ENCODE measurements at places on chromosomes 7 and 10. TPM values are rescaled to one million over a fixed set of nuclear protein-coding genes. Genes with fewer than 3 reads are reported as not detected.

MDFIC gene
- 116 TPM for total RNA-seq

GIMAP4 gene
- total RNA-seq: 354 TPM

DPCD gene
- total RNA-seq: 2.9 TPM

PRKCQ gene
- total RNA-seq: 66.1 TPM

INHBA gene
- total RNA-seq: 0.12 TPM

DMBT1 gene
- not detected for total RNA-seq

ADAM22 gene
- 2.2 TPM for total RNA-seq

KIF11 gene
- 62.1 TPM for total RNA-seq

STOX1 gene
- 0.86 TPM for total RNA-seq

PRLHR gene
- not detected for total RNA-seq

PKD2L1 gene
- 0.23 TPM for total RNA-seq

AS3MT gene
- total RNA-seq: 0.58 TPM

HECW1 gene
- total RNA-seq: not detected

BTBD16 gene
- total RNA-seq: not detected

LEP gene
- total RNA-seq: not detected

SEMA3E gene
- not detected for total RNA-seq

CLDN15 gene
- total RNA-seq: 23.8 TPM

R3HCC1L gene
- total RNA-seq: 16.3 TPM

NEUROD6 gene
- total RNA-seq: not detected

GIMAP1 gene
- 32.7 TPM for total RNA-seq

PRSS37 gene
- not detected for total RNA-seq

LIPA gene
- 29.2 TPM for total RNA-seq

CCM2 gene
- total RNA-seq: 118 TPM

TRIM73 gene
- total RNA-seq: 13.2 TPM

FAM25G gene
- total RNA-seq: not detected

KCNMA1 gene
- total RNA-seq: 0.38 TPM

MEOX2 gene
- total RNA-seq: not detected

ZFAND4 gene
- 19.6 TPM for total RNA-seq

CALML3 gene
- total RNA-seq: not detected

GAD2 gene
- not detected for total RNA-seq

DDC gene
- total RNA-seq: not detected

CCDC71L gene
- 10.5 TPM for total RNA-seq

TEX36 gene
- not detected for total RNA-seq

ACTR3C gene
- 7.7 TPM for total RNA-seq

KCP gene
- total RNA-seq: 0.19 TPM

CPA2 gene
- total RNA-seq: not detected

GPER1 gene
- total RNA-seq: 0.22 TPM

CCDC146 gene
- total RNA-seq: 5.4 TPM

OLAH gene
- 9.9 TPM for total RNA-seq

AQP1 gene
- 0.08 TPM for total RNA-seq

LGI1 gene
- total RNA-seq: not detected

FRG2B gene
- total RNA-seq: not detected

WIPF3 gene
- not detected for total RNA-seq

SUN3 gene
- not detected for total RNA-seq

PTPN20 gene
- total RNA-seq: 0.70 TPM

HTR7 gene
- not detected for total RNA-seq

FBXL13 gene
- 0.65 TPM for total RNA-seq

ZNF239 gene
- 0.79 TPM for total RNA-seq

PPP1R17 gene
- not detected for total RNA-seq

SPDYE1 gene
- 0.13 TPM for total RNA-seq

NPY4R2 gene
- total RNA-seq: not detected

SLC37A3 gene
- 29.4 TPM for total RNA-seq
